ENCODE measurements at places on chromosomes 16 and 17. TPM values are rescaled to one million over a fixed set of nuclear protein-coding genes. Genes with fewer than 3 reads are reported as not detected.

GRCh38 chr16:23225634-23226033, 43.1 kb downstream of the SCNN1G start:
- DNase-seq, result no peak

- DNase-seq, result no peak
Measured at GRCh38 chr16:1381612-1382406, 30.1 kb downstream of the GNPTG start.

DNA sequence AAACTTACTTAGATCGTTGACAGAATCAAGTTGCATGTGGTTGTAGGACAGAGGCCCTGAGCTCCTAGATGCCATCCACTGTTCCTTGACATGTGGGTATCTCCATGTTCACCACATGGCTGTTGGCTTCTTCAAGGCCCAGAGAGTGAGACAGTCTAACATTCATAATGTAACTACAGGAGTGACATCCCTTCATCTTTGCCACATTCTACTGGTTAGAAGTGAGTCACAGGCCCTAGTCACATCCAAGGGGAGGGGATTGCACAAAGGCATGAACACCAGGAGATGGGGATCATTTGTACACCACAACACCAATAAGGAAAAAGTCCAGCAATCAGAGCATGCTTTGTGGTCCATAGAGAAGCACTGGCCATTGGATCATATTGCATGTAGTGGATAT, 56.6 kb downstream of the WSCD1 start:
- DNase-seq, result no peak

DNA sequence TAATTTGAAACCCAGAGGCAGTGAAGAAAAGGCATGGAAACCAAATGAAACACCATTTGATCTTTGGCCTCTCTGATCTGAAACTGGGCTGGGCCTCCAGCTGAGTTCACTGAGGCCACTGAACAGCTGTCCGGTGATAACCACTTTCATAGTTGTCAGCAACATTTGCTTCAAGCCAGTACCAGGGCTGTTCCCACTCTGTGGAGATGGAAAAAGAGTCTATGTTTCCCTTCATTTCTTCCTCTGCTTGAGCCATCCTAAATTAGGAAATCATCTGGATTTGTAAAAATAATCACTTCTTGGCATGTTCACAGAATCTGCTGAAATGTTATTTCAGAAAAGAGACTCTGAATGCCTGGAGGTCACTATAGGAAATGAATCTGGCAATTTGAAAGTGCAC, 119.3 kb downstream of the STX8 start:
- peak; percentile 60 for DNase-seq

DNA sequence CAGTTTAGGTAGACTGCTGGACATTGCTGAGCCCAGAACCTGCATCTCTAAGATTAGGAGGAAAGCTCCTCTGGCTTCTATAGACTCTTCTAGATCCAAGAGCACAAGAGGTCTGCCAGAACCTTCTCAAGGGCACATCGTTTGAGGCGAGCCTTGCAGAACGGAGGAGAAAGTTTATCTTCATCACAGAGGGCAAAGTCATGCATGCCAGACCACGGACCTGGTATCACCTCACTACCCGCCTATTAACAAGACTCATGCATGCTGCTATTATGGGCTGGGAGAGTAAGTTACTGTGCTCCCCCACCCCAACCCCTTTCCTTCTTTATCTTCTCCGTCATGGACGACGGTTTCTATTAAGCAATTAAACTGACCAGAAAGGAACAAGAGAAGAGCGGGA, 23.3 kb downstream of the MYH11 start:
- DNase-seq, result no peak

- peak; percentile 17 for DNase-seq
Measured at GRCh38 chr17:40448639-40449261, 5.5 kb downstream of the IGFBP4 start.

DNA sequence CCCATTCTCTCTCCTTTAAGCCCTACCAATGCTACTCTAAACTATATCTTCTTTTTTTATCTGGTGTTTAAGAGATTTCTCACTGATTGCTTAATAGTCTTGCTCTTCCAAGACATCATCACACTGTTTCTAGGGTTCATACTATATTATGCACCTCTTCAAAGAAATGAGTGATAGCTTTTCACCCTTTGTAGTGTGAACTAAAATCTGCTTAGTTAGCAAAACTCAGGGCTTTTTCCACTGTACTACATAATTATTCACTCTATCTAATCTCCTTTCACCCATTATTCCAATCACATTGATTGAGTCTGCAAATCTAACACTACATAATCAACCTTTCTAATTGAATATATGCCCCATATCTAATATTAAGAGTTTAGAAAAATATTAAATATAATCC, 456.0 kb upstream of the SOX9 start:
- DNase-seq, result no peak

- DNase-seq, result peak; percentile 38
Measured at GRCh38 chr17:45021607-45022287, 29.7 kb downstream of the DCAKD start.

DNA sequence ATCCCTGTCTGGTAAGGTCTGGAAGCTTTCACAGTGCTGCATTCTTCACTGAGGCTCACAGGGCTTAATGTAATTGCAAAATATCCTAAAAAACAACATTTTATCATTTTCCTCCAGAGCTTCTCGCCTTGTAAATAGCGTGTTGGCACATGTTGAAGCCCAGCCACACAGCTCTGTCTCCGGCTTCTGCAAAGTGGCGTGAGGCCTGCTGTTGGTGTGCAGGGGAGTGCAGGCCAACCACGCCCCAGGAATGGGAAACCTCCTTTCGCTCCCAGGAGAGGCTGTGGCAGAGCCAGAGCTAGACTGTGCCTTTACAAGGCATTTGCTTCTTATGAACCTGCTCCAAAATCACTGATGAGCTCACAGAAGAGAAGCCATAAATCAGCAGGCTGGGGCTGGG, 248.2 kb upstream of the MAF start:
- DNase-seq, result no peak

GRCh38 chr17:8015236-8015956, 13.0 kb downstream of the GUCY2D start:
- DNase-seq, result no peak

GRCh38 chr17:15260376-15261257, 4.5 kb downstream of the PMP22 start:
- DNase-seq, result peak; percentile 89

- no peak for DNase-seq
Measured at GRCh38 chr16:12059216-12059769, 82.8 kb downstream of the SNX29 start.

DNA sequence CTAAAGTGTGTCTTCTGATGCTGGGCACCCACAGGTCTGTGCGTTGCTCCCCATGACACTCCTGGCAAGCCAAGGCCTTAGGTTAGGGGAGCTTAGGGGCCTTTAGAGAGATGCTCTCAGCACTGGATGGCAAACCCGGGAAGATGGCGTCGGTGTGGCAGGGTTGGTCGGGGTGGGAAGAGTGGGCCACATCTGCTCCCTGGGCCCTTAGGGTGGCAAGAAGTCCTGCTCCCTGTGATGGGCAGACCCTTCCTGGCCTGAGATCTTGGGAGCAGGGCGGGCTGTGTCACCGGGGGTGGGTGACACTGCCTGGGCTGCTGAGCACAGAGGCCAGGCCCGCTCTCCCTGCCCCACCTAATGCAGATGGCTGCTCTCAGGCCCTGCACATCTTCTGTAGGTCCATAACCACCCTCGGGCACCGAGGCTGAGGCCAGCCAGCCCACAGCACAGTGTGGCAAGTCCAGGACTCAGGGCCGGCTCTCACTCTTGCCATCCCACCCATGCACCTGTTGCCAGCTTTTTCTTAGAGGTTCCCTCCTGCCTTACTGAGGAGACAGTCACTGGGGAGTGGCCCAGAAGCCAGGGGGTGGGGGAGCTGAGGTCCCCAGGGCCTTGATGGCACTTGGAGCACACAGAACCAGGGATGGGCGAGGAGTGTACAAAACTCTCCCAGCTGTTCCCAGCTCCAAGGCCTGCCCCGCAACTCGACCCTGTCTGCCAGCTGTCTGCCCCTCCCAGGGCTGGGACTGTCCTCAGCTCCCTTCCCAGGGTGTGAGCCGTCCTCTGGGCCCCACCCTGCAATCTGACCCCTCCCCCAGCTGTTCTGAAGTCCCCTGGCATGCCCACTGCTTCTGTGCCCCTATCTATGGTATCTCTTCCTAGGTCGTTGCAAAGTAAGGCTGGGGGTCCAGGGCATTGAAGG, 4.4 kb upstream of the MTSS2 start:
- no peak for DNase-seq

DNA sequence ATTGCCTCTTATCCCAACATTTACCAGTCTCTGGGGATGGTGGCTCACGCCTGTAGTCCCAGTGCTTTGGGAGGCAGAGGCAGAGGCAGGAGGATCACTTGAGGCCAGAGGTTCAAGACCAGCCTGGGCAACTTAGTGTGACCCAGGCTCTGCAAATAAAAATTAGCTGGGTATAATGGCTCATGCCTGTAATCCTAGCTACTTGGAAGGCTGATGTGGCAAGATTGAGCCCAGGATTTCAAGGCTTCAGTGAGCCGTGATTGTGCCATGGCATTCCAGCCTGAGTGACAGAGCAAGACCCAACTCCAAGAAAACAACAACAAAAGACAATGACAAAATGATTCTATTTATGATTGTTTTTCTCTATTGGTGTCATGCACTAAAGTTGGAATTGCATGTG, 244.9 kb downstream of the RBFOX1 start:
- DNase-seq, result no peak

GRCh38 chr17:33895491-33895890, 359.6 kb upstream of the CCL2 start:
- DNase-seq, result no peak

DNA sequence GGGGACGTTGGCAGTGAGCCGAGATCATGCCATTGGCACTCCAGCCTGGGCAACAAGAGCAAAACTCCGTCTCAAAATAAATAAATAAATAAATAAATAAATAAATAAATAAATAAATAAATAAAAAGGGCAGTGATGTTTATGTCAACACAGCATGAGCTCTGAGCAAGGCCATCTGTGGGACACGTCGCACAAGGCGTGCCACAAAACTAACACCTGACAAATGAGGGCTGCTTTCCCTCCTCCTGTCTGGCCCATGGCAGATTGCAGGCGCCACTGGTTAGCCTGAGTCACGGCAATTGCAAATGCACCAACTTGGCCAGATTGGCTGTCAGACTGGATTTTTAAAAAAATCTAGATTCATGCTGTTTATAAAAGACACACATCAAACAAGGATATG, 25.9 kb upstream of the SPNS3 start:
- no peak for DNase-seq

- peak; percentile 71 for DNase-seq
Measured at GRCh38 chr17:41666237-41666641, 22.4 kb upstream of the EIF1 start.

DNA sequence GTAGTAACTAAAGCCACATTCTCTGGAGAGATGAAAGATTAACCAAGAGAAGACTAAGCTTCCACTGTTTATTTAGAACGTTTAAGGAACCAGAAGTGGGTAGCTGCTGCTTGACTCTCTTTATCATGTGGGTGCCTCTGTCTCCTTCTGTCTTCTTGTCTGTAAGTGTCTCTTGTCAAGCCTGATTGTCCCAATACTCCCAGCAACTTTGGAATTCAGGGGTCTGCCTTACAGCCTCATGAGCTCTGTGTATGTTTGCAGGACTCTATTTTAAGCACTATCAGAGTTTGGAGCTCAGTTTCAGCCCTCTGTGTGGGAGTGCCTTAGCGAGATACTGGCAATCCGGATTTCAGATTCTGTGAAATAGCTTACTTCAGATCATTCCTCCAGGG, 29.3 kb upstream of the SPACA3 start:
- DNase-seq, result no peak

SMIM5 gene
- not detected for total RNA-seq

CDC6 gene
- 55.2 TPM for total RNA-seq

ABCC3 gene
- total RNA-seq, result 2.1 TPM

GPR179 gene
- not detected for total RNA-seq

FTO gene
- total RNA-seq, result 87.1 TPM

MBTD1 gene
- total RNA-seq, result 10.9 TPM

ANKS4B gene
- not detected for total RNA-seq

CD300A gene
- total RNA-seq, result not detected

KIF18B gene
- total RNA-seq, result 50.3 TPM

CIITA gene
- 0.14 TPM for total RNA-seq

HLF gene
- total RNA-seq, result not detected

UBE2Z gene
- total RNA-seq, result 104 TPM

KRTAP9-2 gene
- not detected for total RNA-seq

PPP1R27 gene
- not detected for total RNA-seq

NEUROD2 gene
- total RNA-seq, result not detected

TERB1 gene
- total RNA-seq, result not detected

C17orf78 gene
- not detected for total RNA-seq
